ENCODE measurements at places on chromosomes 4 and X. TPM values are rescaled to one million over a fixed set of nuclear protein-coding genes. Genes with fewer than 3 reads are reported as not detected.

- H3K4me3 ChIP-seq, result no peak overlapping the region
- no peaks in the 10 kb centered on the region for H3K36me3 ChIP-seq
- no peak overlapping the region for H3K27ac ChIP-seq
- no peak for DNase-seq
- no peaks in the 10 kb centered on the region for H3K4me1 ChIP-seq
Measured at GRCh38 chr4:177117256-177117655, 192.4 kb upstream of the NEIL3 start.

DNA sequence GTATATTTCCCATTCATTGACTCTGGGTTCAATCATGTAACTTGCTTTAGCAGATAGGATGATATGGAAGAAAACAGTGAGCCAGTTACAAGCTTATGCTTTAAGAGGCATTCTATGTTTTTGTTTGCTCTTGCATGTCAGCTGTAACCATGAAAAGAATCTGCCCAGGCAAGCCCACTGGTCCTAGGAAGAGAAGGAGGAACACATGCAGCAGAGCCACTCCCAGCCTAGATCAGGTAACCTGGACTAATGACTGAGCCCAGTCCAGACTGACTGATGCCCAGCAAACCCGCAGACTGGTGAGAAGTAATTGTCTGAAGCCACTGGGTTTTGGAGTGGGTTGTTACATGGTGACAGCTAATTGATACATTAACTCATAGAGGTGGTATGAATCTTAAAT is 167.9 kb downstream of the COL4A6 start:
- no peak overlapping the region for H3K4me3 ChIP-seq
- no peak overlapping the region for H3K27ac ChIP-seq

GRCh38 chrX:150012647-150013381 is 74.5 kb upstream of the EOLA2 start:
- H3K4me3 ChIP-seq, result no peak overlapping the region
- 0 out of 2 replicates have a peak, but pooled peaks cover 4% of the 10 kb centered on the region for H3K4me1 ChIP-seq
- no peak overlapping the region for H3K27ac ChIP-seq
- no peak for DNase-seq

- no peaks in the 10 kb centered on the region for H3K36me3 ChIP-seq
Measured at GRCh38 chr4:74254386-74254785, 53.9 kb upstream of the EPGN start.

DNA sequence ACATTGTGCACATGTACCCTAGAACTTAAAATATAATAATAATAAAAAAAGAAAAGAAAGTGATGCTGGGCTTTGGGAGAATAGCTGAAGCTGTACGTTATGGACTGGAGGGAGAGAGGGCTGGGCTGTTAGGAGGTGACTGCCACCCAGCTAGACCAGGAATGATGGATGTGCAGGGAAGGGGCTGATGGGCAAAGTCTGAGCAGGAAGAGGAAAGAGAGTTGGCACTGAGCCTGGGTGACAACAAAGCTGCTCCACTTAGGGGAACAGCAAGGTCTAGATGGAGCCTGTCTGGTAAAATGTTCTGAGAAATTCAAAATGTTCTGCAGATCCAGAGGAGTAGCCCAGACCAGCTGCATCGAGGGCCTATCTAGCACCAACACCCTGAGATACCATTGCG is 32.3 kb downstream of the MED28 start:
- H3K36me3 ChIP-seq, result no peaks in the 10 kb centered on the region
- H3K4me1 ChIP-seq, result no peaks in the 10 kb centered on the region

DNA sequence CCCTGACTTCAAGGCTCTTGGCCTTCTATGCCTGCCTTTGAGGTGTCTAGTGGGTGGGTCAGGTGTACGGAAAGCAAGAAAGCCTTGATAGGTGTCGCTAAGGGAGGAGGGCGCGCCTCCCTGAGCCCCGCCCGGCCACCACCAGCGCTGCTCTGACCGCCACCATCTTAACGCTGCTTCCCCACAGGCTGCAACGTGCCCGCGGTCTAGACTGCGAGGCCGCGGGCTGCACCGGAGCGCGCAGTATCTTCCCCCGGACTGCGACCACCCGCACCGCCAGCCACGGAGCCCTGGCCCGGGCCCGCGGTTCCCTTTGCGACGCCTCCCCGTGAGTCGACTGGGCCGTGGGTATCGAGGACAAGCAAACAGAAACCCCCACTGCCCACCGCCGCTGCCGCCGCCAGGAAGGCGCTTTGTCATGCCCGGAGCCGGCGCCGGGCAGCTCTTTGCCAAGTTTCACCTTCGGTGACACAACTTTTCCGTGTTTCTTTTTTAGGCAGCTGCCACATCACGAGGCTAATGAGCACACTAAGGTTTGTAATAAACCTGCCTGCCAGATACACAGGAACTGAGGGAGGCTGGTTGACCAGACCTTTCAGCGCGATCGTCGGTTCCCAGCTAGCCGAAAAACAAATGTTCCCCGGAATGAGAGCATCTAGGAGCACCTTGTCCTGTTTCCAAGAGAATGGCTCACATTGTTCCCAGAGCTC is 335.8 kb upstream of the F9 start:
- no peaks in the 10 kb centered on the region for H3K27me3 ChIP-seq
- H3K27ac ChIP-seq, result peak overlapping the region; percentile 78
- H3K4me1 ChIP-seq, result peaks cover 22% of the 10 kb centered on the region
- peak; percentile 64 for DNase-seq
- peak overlapping the region; percentile 47 for H3K4me3 ChIP-seq
- no peaks in the 10 kb centered on the region for H3K36me3 ChIP-seq

DNA sequence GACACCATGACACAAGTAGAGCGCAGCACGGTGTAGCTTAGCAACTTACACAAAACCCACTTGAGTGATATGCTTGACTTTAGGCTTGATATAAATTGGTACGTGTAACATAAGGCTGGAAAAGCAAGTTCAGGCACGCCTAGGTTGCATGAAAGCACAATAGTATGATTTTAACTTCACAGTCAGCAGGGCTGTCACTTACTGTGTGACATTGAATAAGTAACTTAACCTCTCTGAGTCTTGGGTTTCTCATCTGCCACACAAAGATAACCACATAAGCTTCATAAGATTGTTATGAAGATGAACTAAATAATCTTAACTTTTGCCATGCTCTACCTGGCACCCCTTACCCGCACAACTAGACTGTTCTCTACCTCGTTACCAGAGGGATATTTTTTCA is 9.5 kb downstream of the SRD5A3 start:
- H3K4me3 ChIP-seq, result no peak overlapping the region
- no peaks in the 10 kb centered on the region for H3K27me3 ChIP-seq
- H3K4me1 ChIP-seq, result peaks cover 25% of the 10 kb centered on the region
- no peaks in the 10 kb centered on the region for H3K36me3 ChIP-seq
- no peak for DNase-seq

DNA sequence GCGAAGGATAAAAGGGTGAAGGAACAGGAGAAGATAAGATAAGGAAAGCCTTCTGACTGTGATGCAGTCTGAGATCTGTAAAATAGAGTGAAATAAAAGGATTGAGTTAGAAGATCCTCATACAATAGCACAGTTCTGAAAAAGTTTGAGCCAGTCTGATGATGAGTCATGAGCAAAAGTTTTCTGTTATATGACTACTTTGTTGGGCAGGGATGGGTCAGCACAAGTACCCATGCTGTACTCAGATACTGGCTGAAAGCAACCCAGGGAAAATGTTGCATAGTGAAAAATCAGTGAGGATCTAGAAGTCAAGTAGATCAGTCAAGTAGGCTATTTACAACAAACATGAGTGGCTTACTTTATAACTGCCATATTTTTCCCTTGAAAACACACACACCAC is 253.5 kb downstream of the PCDH10 start:
- no peaks in the 10 kb centered on the region for H3K4me1 ChIP-seq
- no peaks in the 10 kb centered on the region for H3K36me3 ChIP-seq
- no peaks in the 10 kb centered on the region for H3K27me3 ChIP-seq

DNA sequence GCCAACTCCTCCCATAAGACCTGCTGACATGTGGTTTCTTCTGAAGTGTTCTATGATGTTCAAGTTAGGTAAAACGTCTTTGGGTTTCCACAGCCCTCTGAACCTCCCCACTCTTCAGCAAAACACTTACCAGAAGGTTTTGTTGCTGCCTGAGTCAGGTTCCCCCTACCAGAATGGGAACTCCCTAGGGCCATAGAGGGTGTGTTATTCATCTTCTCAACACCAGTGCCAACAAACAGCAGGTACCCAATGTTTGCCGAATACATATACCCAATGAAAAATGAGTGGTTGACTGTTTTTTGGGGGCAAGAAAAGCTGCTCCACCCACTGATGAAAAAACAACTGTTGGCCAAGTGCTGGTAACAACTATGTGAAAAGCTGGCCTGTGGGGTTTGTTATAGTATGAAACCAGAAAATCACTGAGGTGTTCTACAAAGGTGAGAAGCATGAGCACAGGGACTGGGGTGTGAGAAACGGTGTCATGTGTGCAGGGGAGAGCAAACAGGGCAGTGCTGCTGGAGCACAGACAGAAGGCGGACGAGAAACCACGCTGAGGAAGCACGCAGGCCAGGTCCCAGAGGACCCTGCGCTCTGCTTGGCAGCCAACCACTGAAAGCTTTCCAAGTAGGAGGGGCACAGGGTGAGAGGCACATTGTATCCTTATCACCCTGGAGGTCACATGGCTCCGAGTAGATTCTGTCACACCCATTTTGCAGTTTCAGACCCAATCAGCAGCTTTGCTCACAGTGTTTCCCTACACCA is 28.8 kb downstream of the ATP8A1 start:
- no peak for DNase-seq
- H3K36me3 ChIP-seq, result no peaks in the 10 kb centered on the region
- H3K27ac ChIP-seq, result no peak overlapping the region
- no peaks in the 10 kb centered on the region for H3K4me1 ChIP-seq
- no peaks in the 10 kb centered on the region for H3K27me3 ChIP-seq

DNA sequence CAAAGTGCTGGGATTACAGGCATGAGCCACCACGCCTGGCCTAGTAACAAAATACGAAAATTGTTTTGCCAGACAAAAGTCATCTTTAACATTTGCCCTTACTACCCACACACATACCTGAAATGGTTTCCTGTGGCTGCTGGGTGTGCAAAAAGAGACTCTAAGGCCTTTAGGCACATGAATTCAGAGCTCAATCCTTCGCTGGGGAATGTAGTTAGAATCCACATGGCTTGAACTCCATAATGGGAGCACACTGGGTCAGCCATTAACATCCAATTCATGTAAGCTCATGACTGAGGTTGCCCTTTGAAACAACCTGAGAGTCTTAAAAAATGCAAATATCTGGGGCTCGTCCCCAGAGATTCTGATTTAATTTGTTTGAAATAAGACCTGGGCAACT is 87.8 kb downstream of the HPGD start:
- H3K4me1 ChIP-seq, result peaks cover 19% of the 10 kb centered on the region
- DNase-seq, result no peak
- no peak overlapping the region for H3K4me3 ChIP-seq

DNA sequence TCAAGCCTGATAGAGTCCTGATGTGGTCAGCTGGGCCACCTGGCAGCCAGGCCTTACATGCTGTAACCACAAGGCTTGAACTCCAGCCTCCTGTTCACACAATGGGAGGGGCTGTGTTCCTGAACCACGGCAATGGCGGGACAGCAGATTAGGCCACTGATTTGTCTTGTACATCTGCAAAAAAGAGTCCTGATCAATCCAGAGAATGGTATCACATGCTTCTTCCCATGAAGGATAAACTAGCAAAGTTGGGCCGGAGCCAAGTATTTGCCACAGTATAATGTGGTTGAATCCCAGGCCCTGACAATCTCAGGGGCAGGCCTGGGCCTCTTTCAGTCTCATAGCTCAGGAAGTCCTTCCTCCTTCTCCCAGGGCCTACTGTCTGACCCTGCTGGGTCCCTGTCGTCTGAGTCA is 2182.5 kb upstream of the AGA start:
- H3K36me3 ChIP-seq, result no peaks in the 10 kb centered on the region
- no peaks in the 10 kb centered on the region for H3K4me1 ChIP-seq
- H3K4me3 ChIP-seq, result no peak overlapping the region
- H3K27ac ChIP-seq, result no peak overlapping the region

DNA sequence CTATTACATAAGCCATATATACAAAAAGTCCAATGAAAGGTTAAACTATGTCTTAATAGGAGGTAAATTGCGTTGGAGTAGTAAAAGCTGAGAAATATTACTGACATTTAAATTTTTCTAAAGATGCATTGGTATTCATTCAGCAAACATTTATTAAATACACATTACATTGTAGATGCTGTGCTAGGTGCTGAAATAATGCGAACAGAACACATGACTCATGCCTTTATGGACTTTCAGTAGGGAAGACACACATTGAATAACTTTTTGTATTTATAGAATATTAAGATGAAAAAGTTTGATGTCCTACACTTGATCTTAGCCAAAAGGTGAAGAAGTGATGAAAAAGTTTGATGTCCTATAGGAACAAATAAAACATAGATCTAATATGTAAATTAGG is 871.1 kb upstream of the SLIT2 start:
- H3K4me1 ChIP-seq, result peaks cover 20% of the 10 kb centered on the region
- H3K27me3 ChIP-seq, result no peaks in the 10 kb centered on the region
- H3K27ac ChIP-seq, result peak overlapping the region; percentile 56

DNA sequence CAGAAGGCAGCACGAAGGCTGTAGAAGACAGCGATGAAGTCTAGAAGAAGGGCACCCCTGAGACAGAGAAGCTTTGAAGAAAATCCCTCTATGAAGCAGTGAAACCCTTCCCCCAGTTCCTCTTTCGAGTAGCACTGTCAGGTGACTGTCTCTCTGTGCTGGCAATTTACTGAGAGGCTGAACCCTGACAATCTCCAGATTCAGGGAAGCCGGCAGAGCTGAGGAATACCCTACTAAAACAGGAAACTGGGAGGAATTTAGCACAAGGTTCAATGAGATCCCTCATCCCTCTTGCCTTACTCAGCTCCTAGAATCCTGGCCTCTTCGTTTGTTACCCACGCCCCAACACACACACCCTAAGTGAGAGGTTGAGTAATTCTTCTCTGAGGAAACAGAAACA is 239.7 kb upstream of the NOCT start:
- peaks cover 6% of the 10 kb centered on the region for H3K27me3 ChIP-seq
- no peaks in the 10 kb centered on the region for H3K36me3 ChIP-seq
- no peak overlapping the region for H3K27ac ChIP-seq
- H3K4me1 ChIP-seq, result no peaks in the 10 kb centered on the region
- H3K4me3 ChIP-seq, result no peak overlapping the region

DNA sequence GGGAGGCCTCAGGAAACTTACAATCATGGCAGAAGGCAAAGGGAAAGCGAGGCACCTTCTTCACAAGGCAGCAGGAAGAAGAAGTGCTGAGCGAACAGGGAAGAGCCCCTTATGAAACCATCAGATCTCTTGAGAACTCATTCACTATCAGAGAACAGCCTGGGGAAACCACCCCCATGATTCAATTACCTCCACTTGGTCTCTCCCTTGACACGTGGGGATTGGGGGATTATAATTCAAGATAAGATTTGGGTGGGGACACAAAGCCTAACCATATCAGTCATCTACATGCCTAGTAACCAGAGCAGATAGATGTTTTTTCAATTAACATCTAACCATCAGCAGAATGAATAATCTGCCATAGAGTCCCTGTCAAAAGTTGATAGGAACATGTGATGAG is 30.4 kb downstream of the FAM13A start:
- no peak overlapping the region for H3K4me3 ChIP-seq
- H3K27me3 ChIP-seq, result no peaks in the 10 kb centered on the region
- no peak overlapping the region for H3K27ac ChIP-seq
- no peaks in the 10 kb centered on the region for H3K4me1 ChIP-seq

PRDM5 gene
- 11.1 TPM for total RNA-seq

RAB39B gene
- not detected for total RNA-seq

P2RY4 gene
- total RNA-seq, result not detected

GLRA2 gene
- total RNA-seq, result not detected

IRF2 gene
- 15.9 TPM for total RNA-seq

CDX4 gene
- total RNA-seq, result not detected

TNMD gene
- total RNA-seq, result not detected
